ENCODE measurements at places on chromosomes 6 and 20. TPM values are rescaled to one million over a fixed set of nuclear protein-coding genes. Genes with fewer than 3 reads are reported as not detected.

The PNLDC1 gene
- 2.5 TPM for total RNA-seq

GRCh38 chr20:63100926-63101699, 94.3 kb upstream of the BHLHE23 start:
- H3K27ac ChIP-seq = no peak overlapping the region
- no peaks in the 10 kb centered on the region for H3K36me3 ChIP-seq
- peaks cover 66% of the 10 kb centered on the region for H3K27me3 ChIP-seq
- no peak overlapping the region for H3K4me3 ChIP-seq

DNA sequence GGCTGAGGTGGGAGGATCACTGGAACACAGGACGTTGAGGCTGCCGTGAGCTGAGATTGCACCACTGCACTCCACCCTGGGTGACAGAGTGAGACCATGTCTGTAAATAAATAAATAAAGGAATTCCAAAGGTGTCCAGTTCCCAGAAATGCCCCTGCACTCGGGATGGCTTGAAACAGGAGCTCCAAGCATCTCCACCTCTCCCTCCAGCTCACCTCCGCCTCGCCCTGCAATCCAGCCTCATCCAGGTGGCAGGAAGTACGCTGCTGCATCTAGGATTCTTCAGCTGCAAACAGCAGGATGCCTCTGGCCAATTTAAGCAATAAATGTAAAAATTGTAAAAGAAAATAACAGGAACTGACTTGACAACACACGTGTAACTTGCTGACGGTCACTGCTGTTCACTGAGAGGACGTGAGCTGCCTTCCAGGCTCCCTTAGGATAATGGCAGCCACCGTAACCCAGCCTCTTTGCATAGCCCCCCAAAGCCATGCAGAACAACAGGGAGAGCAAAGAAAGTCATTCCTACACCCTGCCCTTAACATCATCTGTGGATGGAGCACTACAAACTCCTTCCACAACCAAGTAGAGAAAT, 11.4 kb upstream of the GRM4 start:
- H3K36me3 ChIP-seq = no peaks in the 10 kb centered on the region
- H3K27ac ChIP-seq = no peak overlapping the region
- H3K4me1 ChIP-seq = peaks cover 10% of the 10 kb centered on the region
- no peak for DNase-seq

- no peaks in the 10 kb centered on the region for H3K27me3 ChIP-seq
- H3K4me3 ChIP-seq = no peak overlapping the region
- no peak overlapping the region for H3K27ac ChIP-seq
- H3K4me1 ChIP-seq = no peaks in the 10 kb centered on the region
These were observed 59.5 kb upstream of the TGM3 start for GRCh38 chr20:2236256-2236655.

GRCh38 chr20:23003077-23003635, 32.0 kb upstream of the SSTR4 start:
- H3K27ac ChIP-seq = no peak overlapping the region
- DNase-seq = no peak
- H3K4me3 ChIP-seq = no peak overlapping the region
- no peaks in the 10 kb centered on the region for H3K36me3 ChIP-seq
- no peaks in the 10 kb centered on the region for H3K4me1 ChIP-seq
- no peaks in the 10 kb centered on the region for H3K27me3 ChIP-seq

Measured in stomach (tissue), 19 donors.